ENCODE measurements at places on chromosomes 3 and 15. TPM values are rescaled to one million over a fixed set of nuclear protein-coding genes. Genes with fewer than 3 reads are reported as not detected.

DNA sequence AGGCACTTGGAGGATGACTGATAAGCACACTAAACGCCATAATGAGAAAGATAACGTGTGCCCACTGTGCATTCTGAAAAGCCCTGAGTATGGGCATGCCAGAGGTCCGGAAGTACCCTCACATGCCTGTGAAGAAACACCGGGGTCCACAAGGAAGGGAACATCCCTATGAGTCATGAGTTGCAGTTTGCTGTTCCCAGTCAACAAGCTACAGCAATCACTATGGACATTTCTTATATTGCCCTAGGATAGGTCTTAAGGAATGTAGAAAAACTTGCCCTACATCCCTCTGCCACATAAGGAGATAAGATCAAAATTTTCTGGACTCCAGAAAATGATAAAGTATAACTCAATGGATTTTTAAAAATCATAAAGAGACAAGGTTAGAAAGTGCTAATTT lies 9.9 kb downstream of the MB21D2 start:
- H3K4me3 ChIP-seq = no peak overlapping the region
- DNase-seq = no peak
- H3K36me3 ChIP-seq = peaks cover 1% of the 10 kb centered on the region

DNA sequence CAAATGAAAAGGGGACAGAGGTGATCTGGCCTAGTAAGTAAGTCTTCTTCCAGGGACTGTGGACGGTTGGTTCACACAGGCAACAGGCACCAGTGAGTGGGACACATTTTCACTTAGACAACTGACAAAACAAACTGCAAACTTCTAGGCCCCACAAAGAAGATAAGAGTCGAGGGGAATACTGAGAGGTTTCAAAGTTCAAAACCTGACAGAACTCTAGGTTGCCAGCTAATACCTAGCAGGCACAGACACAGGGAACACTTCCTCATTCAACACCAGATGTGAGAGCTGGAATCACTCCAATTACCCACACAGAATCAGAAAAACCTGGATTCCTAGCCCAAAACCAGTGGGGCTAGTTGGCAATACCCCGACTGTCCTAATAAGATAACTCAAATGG lies 621.7 kb downstream of the ZPLD1 start:
- no peaks in the 10 kb centered on the region for H3K36me3 ChIP-seq
- no peak overlapping the region for H3K27ac ChIP-seq
- DNase-seq = no peak
- no peaks in the 10 kb centered on the region for H3K4me1 ChIP-seq
- H3K4me3 ChIP-seq = no peak overlapping the region

DNA sequence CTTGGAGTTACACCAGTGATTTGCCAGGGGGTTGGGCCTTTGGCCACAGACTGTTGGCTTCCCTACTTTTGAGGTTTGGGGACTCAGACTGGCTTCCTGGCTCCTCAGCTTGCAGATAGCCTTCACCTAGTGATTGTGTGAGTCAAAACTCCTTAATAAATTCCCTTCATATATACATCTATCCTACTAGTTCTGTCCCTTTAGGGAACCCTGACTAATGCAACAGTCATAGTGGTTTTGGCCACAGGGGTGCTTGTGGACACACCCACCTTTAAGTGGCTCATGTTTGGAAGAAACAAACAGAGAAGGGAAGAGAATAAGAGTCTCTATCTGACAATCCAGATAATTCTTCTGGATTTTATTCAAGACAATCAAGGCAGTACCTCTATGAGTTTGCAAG lies 457.7 kb downstream of the EPHA3 start:
- no peak overlapping the region for H3K4me3 ChIP-seq
- H3K36me3 ChIP-seq = no peaks in the 10 kb centered on the region
- no peaks in the 10 kb centered on the region for H3K27me3 ChIP-seq

DNA sequence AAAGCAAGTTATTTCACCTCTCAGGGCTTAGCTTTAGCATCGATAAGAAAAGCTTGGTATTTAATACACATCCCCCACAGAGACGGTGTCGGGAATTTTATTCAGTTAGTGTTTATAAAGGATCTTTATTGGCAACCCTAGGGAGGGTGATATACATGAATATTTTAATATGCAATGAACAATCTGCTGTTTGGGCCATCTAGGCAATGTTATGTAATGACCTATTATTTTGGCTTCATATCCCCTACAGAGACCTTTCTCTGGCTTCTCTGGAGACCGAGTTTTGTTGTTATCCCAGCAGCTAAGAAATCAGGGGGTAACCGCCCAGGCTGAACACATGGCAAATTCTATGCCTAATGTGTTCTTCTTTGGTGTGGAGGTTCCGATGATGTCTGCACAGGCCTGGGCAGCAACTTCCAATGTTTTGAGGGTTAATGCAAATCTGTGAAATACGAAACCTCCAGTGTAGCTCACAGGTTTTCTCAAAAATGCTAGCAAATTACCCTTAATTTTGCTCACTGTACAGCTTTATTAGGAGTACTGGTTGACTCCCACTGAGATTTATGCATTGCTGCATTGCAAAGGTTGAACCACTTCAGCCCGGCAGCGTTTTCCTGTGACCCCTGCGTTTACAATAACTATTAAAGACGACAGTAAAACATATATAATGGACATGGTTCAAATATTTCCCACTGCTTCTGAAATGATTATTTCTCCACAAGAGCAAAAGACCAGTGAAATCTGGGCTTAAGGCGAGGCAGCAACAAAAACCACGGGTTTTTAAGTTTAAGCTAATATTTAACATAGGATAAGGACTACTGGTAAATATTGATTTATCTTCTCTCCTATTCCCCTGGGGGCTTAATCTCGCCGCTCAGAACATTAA lies 298.3 kb upstream of the NR2E3 start:
- peaks cover 17% of the 10 kb centered on the region for H3K27me3 ChIP-seq
- no peak overlapping the region for H3K27ac ChIP-seq
- H3K4me1 ChIP-seq = no peaks in the 10 kb centered on the region
- DNase-seq = no peak
- H3K4me3 ChIP-seq = no peak overlapping the region
- no peaks in the 10 kb centered on the region for H3K36me3 ChIP-seq

GRCh38 chr3:184196536-184196935 lies 10.5 kb downstream of the ABCF3 start:
- H3K4me3 ChIP-seq = no peak overlapping the region
- peaks cover 15% of the 10 kb centered on the region for H3K36me3 ChIP-seq
- no peak for DNase-seq
- H3K4me1 ChIP-seq = no peaks in the 10 kb centered on the region
- no peak overlapping the region for H3K27ac ChIP-seq

DNA sequence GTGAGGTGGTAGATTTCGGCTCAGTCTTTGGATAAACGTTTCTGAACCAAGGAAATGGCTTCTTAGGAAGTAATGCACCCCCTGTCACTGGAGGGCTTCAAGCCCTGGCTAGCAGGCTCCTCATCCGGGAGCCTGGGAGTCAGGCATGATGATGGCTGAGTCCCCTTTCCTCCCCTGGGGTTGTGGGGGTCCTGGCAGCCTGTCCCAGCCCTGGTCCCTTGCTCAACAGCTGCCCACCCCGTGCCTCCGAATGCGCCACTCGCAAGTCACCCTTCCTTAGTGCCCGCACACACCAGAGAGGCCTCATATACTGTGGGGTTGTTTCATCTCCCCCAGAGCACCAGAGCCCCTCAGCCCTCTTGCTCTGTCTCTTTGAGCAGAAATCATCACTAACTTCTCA lies 48.2 kb downstream of the BDH1 start:
- H3K4me3 ChIP-seq = no peak overlapping the region
- H3K27me3 ChIP-seq = no peaks in the 10 kb centered on the region
- no peak overlapping the region for H3K27ac ChIP-seq
- no peak for DNase-seq

- H3K27me3 ChIP-seq = no peaks in the 10 kb centered on the region
- DNase-seq = no peak
- no peak overlapping the region for H3K4me3 ChIP-seq
These were observed 259.1 kb downstream of the KCNMB2 start for GRCh38 chr3:178795349-178795748.

Gene BTLA
- 21.7 TPM for total RNA-seq

DNA sequence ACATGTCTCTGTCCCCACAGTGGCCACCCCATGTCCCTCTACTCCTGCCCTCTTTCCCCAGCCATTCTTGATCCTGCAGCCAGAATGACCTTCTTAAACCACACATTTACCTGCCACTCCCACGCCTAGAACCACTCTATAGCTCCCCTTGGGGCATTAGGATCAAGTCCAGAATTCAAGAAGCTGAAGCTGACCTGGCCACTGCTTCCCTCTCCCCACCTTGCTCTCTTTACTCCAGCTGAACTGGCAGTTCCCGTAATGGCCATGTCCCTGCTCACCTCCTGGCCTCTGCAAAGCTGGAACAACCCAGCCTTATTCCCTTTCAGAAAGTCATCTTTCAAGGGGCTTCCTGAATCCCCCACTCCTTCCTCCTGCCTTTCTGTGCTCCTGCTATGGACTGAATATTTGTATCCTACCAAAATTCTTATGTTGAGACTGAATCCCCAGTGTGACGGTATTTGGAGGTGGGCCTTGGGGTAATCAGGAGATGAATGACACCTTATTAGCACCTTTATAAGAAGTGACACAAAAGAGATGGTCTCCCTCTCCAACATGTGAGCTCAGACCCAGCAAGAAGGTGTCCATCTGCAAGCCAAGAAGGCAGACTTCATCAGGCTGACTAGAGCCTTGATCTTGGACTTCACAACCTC lies 3.8 kb downstream of the CSRNP1 start:
- H3K4me3 ChIP-seq = peak overlapping the region; percentile 93
- H3K4me1 ChIP-seq = peaks cover 66% of the 10 kb centered on the region
- peak overlapping the region; percentile 95 for H3K27ac ChIP-seq
- no peaks in the 10 kb centered on the region for H3K27me3 ChIP-seq
- DNase-seq = no peak

All from activated CD4-positive, alpha-beta T cell treated with anti-CD3 and anti-CD28 coated beads for 36 hours (primary cell).